Karpas-422 (cell line): ENCODE measurements at places on chromosomes 6 and 20.

GRCh38 chr20:13396826-13397225, 175.8 kb downstream of the ISM1 start:
- DNase-seq, result no peak

GRCh38 chr20:22684072-22684762, 99.8 kb upstream of the FOXA2 start:
- peak; percentile 87 for DNase-seq

GRCh38 chr6:159464816-159465215, 228.2 kb downstream of the SOD2 start:
- no peak for DNase-seq

DNA sequence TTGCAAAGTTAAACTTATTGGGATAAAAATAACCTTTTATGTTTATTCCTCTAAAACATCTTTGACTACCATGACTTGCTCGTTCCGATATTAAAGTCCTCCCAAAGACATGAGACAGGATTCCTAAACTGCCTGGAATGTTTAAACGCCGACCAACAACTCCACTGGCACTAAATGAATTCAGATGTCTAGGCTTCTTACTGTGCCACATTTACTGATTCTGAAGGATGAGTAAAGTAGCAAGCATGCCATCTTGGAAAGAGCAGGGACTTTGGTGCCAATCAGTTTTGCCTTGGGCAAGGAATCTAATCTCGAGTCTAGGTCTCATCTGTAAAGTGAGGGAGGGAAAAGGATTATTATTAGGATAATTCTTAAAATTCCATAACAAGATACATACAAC, 25.3 kb downstream of the MBOAT1 start:
- DNase-seq, result no peak

DNA sequence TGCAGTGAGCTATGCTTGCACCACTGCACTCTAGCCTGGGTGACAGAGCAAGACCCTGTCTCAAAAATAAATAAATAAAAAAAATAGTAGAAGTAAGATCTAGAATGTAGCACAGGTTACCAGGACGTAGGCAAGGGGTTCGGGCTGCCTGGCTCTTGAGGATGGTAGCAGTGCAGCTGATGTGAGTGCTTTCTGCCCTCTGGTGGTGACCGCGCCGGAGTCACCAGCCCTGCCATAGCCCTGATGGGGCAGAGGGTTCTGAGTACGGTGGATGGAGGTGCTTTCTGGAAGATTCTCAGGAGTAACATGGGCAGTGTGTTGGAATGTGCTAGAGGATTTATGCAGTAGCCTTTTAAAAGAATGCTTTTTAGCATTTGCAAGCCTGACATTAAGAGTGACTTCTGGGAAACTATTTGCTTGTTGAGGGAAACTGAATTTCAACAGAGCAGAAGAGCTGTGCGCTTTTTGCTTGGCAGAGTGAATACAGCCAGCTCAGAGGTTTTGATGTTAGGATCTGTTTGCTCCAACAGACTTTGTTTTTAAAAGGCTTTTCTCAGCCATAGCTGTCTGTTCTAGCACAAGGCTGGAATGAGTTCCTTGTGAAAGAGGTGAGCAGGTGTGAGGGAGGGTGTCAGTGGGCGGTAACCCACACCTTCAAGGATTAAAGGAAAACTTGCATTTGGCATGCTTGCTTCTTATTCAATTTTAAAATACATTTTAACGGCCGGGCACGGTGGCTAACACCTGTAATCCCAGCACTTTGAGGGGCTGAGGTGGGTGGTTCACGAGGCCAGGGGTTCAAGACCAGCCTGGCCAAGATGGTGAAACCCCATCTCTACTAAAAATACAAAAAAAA, 65.9 kb downstream of the PTPN1 start:
- DNase-seq, result peak; percentile 82

DNA sequence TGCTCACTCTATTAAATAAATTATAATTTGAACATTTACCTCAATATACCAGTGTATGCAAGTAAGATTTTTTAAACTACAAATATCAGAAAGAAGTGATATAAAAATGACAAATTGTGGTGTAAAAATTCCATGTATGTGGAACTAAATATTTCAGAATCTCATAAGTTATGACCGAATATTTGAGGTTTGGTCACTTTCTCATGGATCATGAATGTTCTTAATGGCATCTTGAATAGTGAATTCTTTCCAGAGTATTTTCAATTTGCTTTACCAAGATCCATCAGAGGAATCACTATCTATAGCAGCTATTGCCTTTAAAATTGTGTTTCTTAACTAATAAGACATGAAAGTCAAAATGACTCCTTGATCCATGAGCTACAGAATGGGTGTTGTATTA, 950.6 kb downstream of the TBC1D32 start:
- no peak for DNase-seq

- DNase-seq, result peak; percentile 89
Observed at GRCh38 chr6:68572525-68572924, 62.6 kb upstream of the ADGRB3 start.

- DNase-seq, result no peak
Observed at GRCh38 chr6:12992770-12993169, 276.2 kb downstream of the PHACTR1 start.

DNA sequence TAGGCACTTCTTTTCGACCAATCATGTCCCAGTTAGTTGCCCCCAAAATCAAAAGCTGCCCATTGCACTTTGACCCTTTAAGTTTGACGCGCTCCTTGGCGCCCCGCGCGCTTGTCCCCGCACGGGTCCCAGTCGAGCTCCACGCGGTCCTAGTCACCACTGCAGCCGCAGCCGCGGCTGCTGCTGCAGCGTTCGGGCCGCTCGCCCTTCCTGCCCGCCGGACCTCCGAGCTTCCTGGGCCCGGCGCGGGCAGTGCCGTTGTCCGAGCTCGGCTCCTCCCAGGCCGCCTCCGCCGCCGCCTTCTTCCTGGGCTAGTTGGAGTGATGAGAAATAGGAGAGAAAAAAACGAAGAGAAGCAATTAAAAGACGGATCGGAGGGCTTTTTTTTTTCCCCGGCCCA, 185.7 kb upstream of the COL21A1 start:
- DNase-seq, result no peak

DNA sequence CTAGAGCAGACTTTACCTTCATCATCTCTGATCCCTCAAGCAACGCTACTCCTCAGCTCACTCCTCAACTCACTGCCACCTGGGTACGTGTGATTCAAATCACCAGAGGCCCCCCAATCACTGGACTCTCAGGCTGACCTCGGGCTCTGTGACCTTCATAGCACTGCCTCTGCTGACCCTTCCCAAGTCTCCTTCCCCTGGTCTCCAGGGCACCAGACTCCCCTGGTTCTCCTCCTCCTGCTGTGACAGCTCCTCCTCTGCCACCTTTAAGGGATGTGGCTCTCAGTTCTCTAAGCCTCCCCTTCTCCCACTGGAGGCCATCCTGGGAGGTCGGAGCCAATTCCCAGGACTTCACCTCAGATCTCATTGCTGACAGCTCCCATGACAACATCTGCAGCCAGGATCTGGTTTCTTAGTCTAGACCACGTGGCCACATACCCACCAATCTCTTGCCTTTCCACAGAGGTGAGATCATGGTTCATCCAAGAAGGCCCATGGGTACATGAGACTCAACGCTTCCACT, 90.4 kb downstream of the NFATC2 start:
- no peak for DNase-seq

- DNase-seq, result no peak
Observed at GRCh38 chr20:63641146-63641791, 12.0 kb downstream of the STMN3 start.

DNA sequence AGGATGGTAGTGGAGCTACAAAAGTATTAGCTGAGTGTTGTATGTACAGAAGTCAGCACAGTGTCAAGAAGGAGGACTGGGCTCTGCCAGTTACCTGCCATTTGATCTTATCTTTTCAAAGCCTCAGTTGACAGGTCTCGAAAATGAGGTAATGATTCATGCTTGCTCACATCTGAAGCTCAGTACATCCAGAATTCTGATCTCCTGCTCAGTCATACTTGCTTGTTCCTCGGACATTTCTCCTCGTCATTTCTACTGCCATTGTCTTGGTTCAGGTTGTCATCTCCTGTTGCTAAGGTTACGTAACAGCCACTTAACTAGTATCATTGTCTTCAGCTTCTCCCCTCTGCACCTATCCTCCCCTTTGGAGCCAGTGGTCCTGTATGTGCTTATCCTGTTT, 89.5 kb downstream of the SLX4IP start:
- DNase-seq, result no peak

DNA sequence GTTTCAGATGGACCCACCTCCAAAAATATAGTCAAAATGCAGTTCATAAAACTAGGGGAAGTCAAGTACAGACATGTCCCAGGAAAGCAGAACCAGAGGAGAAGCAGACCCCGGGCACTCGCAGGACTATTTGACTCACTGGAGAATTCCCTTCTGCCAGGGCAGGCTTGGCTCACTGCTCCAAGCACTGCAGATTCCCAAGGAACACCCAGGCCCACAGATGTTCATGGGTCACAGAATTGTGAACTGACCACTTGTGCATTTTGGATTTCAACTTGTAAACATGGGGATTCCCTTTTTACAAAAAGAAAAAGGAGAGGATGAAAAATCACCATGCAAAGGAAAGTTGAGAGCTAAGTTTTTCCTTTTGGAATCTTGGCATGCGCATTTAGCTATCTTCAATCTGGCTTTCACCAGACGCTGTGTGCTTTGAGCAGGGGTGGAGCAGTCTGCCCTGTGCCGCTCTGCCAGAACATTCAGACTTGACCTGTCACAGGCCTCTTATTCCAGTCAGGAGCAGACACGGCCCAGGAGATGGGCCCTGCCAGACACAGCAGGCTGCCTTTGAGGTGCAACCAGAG, 237.5 kb upstream of the TAB2 start:
- DNase-seq, result no peak

DNA sequence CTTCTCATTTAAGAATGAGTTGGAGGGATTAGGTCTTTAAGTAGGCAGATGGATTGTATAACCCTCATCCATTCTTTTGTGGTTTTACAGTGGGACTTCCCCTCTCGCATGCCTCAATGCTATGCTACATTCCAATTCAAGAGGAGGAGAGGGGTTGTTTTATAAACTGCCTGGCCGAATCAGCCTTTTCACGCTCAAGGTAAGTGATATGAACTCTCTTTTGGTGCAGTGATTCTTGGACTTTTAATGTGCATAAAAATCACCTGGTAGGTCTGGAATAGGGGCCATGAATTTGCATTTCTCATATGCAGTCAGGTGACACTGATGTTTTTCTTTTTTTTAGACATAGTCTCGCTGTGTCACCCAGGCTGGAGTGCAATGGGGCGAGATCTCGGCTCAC, 10.8 kb downstream of the ASXL1 start:
- peak; percentile 55 for DNase-seq

DNA sequence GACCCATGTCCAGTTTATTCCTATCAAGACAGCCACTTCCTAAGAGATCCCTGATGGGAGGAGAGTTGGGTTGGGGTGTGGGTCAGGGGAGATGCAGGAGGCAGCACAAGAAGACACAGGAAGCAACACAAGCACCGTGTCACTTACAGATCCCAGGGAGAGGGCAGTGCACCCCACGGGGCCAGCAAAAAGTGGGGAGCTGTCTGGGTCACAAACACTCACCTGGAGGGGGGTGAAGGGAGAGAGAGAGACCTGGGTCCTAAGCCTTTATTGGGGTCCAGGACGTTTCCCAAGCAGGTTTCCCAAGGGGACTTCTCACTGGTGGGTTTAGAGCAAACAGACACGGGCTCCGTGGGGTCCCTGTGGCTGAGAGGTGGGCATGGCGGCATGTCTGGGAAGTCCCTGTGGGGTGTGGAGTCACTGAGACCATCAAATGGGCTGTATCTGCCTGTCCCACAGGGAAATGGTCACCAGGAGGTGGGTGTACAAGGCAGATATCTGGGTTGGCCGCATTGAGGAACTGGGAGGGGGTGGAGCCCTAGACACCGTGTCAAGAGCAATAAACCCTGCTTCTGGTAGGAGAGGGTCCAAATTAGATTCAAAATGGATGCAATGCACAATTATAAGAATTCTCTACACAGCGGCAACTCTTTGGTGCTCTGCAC, 1.6 kb upstream of the CD93 start:
- DNase-seq, result no peak

DNA sequence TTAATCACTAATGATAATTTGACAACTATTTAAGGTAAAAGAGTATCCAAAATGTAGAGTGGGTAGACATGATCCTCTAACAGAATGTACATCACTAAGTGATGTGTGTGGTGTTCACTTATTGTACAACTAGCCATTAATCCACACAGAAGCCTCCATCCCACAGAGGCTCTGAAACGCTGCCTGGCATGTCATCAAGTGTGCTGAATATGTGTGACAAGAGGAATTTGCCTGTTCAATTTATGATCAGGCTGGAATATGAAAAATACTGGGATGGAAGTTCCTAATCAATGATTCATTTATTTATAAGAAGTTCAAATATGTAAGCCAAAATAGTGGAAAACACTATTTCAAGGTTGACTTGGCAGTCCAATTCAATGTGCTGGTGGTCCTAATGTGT, 72.4 kb downstream of the BACH2 start:
- DNase-seq, result no peak

- DNase-seq, result no peak
Observed at GRCh38 chr20:19746396-19746795, 11.7 kb upstream of the RIN2 start.

- DNase-seq, result no peak
Observed at GRCh38 chr6:10175362-10175761, 239.5 kb downstream of the TFAP2A start.

GRCh38 chr20:1761116-1761515, 103.5 kb upstream of the SIRPG start:
- DNase-seq, result no peak
